ENCODE measurements at places on chromosomes 3 and 15.

GRCh38 chr3:177371888-177372287, 174.6 kb upstream of the TBL1XR1 start:
- DNase-seq, result no peak

DNA sequence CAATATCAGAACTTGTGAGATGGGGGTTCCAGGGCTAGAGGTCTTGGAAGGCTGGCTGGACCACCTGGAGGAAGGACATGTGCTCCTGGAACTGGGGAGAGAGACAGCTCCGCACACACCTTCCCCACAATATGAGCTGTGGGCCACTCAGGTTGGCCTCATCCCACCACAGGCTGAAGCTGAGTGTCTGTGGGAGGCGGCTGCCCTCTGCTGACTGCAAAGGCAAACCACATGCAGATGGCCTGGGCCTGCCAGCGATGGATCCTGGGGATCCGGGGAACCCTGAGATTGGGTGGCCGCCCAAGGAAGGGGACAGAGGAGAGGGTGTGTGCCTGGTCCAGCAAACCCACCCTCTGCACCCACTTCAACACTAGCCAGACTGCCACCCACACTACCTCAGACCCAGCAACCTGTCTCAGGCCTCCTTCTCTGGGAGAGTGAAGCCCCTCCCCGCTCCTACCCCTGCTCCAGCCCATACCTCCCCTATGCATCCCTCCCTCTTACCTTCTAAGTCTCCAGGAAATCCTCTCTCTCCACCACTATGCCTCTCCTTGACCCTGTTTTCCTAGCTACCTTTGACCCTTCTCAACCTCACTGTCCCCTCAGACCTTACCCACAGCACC, 44.8 kb downstream of the CYP11A1 start:
- DNase-seq, result peak; percentile 72

DNA sequence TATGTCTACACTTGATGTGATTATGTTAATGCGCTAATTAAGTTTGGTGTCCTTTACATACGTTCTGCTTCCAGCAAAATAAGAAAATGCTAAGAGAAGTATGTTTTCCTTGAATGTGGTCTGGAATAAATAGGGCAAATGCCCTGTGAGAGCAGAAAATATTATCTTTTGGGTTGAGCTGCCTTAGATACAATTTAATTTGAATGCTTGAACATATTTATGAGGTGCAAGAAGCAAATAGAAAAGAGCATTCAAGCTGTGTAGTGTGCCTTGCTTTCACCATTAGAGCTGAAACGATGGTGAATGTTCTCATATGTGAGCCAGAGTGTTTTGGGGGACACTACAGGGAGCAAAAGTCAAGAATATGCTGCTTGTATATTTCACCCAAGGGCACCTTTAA, 15.9 kb upstream of the ARNT2 start:
- no peak for DNase-seq

- DNase-seq, result peak; percentile 69
Measured at GRCh38 chr3:171646357-171647133, 163.7 kb downstream of the PLD1 start.

DNA sequence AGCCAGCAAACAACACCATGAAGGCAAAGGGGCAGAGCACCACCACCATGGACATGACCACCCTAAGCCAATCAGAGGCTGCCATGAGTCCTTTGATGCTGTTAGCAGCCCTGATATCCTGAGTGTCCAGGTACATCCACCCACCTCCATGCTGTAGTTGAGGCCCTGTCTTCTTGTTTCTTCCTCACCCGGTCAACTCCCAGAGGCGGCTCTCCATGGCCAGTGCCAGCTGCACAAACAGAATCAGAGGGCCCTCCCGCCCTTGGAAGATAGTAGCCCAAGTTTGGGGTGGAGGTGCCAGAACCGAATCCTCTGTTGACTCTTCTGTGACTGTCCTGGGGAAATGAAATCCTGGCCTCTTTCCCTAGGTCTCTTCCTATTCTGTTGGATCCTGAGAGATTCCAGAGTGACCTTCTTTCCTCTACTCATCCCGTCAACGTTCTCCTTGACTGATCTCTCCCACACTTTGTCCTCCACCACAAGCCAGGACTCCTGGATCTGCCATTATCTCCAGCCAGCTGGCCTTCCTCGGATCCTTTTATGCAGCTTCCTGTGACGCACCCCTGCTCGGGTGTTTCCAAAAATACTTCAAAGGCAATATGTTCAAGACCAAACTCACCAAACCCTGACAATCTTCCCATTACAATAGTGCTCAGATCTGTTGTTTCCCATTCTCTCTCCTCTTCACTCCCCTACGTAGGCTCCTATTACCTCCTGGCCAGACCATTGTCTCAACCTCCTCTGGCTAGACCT, 45.4 kb upstream of the DLG1 start:
- DNase-seq, result no peak

GRCh38 chr3:46361408-46362283, 7.7 kb downstream of the CCR2 start:
- DNase-seq, result peak; percentile 83

DNA sequence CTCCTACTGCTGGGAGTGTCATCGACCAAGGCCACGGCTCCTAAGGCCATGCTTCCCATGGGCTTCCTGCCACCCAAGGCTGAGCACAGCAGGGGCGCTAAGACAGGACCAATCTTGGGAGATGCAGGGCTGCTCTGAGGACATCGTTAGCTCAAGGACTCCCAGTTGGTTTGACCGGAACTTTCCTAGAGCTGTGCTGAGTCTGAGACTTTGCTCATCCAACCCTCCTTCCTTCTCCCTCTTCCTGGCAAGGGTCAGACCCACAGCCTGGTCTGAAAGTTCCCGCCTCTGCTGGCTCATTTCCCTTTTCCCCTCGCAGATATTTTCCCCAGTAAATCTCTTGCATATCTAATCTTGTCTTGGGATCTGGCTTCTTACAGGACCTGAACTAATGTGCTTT, 57.2 kb downstream of the EPHB3 start:
- no peak for DNase-seq

GRCh38 chr3:168021737-168022450, 73.8 kb downstream of the GOLIM4 start:
- DNase-seq, result no peak

All from PC-3 (cell line).